ENCODE measurements at places on chromosomes 5 and 9.

GRCh38 chr5:53008751-53009150 lies 19.6 kb downstream of the ITGA2 start:
- no peak for DNase-seq

GRCh38 chr5:61256474-61256873 lies 75.6 kb upstream of the ZSWIM6 start:
- DNase-seq, result no peak

GRCh38 chr5:9699681-9700080 lies 69.5 kb upstream of the TAS2R1 start:
- DNase-seq, result no peak

- no peak for DNase-seq
Observed at GRCh38 chr5:39274398-39275085, 55.2 kb upstream of the FYB1 start.

DNA sequence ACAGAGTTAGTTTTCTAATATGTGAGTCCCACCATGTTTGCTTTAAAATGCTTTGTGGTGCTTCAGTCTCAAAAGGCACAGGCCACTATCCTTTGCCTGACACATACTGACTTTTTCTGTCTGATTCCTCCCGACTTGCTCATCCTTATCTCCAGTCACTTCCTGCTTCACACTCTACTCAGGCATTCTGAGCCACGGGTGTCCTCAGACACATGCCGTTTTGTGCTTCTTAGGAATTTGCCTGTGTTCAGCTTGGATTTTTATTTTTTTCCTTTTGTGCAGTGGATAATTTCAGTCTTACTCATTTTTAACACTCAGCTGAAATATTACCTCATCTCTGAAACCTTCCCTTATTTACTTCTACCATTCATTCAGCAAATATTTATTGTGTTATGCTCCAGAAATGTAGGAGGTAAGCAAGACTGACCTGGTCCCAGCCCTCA lies 54.1 kb downstream of the MAN2A1 start:
- DNase-seq, result no peak

GRCh38 chr9:100108559-100108958 lies 9.5 kb downstream of the INVS start:
- DNase-seq, result no peak

DNA sequence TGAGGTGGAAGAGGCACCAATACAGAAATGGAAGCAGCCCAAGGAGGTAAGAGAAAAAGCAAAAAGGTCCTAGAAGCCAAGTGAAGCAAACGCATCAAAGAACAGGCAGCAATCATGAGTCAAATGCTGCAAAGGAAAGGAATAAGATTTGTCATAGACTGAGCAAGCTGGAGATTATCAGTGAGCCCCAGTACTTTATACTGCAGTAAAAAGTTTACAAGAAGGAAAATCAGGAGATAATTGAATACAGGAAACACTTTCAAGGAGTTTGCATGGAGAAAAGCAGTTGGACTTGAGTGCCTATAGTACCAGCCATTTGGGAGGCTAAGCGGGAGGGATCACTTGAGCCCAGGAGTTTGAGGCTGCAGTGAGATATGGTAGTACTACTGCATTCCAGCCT lies 7.2 kb upstream of the HAVCR1 start:
- DNase-seq, result no peak

- no peak for DNase-seq
Observed at GRCh38 chr9:90092508-90092907, 487.7 kb downstream of the GADD45G start.

GRCh38 chr5:56200971-56201666 lies 32.0 kb downstream of the ANKRD55 start:
- DNase-seq, result no peak

DNA sequence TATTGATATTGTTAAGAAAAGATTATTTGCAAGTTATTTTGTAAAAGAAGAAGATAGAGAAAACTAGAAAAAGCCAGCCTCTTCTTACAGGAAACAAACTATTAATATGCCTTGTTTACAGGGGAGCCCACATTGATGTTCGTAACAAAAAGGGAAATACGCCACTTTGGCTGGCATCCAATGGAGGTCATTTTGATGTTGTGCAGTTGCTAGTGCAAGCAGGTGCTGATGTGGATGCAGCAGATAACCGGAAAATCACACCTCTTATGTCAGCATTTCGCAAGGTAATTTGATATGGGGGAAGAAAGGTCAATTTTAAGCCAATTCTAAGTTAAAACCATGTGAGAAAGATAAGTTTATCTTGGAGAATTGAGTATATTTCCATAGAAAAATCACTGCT lies 37.6 kb upstream of the EIF4EBP3 start:
- no peak for DNase-seq

- no peak for DNase-seq
Observed at GRCh38 chr9:133813749-133814585, 75.8 kb upstream of the SARDH start.

GRCh38 chr5:55700745-55701144 lies 11.4 kb downstream of the SLC38A9 start:
- no peak for DNase-seq

All from cortex of kidney (tissue), 1 donor.